ENCODE measurements at places on chromosomes 7 and 10.

GRCh38 chr10:74480778-74481177 lies 329.8 kb downstream of the ADK start:
- no peak for DNase-seq

GRCh38 chr7:69739931-69740431 lies 141.7 kb downstream of the AUTS2 start:
- DNase-seq: peak; percentile 63

- DNase-seq: no peak
Observed at GRCh38 chr7:13179775-13180523, 492.5 kb downstream of the ARL4A start.

DNA sequence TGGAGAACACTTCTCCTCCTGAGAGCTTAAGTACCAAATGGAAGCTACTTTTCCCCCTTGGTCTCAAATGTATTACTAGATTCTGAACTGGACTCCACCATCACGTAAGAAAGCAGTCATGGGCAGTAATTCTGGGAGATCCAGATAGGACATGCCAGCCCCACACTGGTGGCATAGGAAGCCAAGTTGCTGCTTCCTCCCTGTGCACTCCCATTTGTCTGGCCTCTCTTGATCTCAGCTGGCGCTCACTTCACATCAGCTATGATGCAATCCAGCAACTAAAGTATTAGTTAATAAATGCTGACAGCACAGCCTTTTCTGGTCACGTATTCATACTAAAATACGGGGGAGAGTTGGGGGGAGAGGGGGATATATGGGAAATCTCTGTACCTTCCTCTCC lies 3.4 kb upstream of the IL6 start:
- no peak for DNase-seq

GRCh38 chr10:116169782-116170445 lies 103.1 kb downstream of the GFRA1 start:
- DNase-seq: peak; percentile 1

DNA sequence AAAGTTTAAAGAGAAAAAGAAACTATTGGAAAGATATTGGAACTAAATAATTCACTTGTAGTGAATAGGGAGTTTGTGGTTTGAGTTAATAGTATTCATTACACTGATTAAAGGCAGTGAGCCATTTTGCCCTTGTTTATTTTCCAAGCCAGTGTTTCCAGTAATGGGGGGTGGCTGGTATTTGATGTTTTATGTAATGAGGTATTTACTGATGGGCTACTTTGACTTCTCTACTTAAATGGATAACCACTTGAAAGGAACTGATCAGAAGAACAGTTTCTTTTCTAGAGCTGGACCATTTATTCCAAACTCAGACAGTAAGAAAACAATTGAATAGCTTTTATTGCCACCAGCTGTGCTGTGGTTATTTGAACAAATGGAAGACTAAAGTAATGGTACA lies 227.0 kb upstream of the HDAC9 start:
- DNase-seq: no peak

DNA sequence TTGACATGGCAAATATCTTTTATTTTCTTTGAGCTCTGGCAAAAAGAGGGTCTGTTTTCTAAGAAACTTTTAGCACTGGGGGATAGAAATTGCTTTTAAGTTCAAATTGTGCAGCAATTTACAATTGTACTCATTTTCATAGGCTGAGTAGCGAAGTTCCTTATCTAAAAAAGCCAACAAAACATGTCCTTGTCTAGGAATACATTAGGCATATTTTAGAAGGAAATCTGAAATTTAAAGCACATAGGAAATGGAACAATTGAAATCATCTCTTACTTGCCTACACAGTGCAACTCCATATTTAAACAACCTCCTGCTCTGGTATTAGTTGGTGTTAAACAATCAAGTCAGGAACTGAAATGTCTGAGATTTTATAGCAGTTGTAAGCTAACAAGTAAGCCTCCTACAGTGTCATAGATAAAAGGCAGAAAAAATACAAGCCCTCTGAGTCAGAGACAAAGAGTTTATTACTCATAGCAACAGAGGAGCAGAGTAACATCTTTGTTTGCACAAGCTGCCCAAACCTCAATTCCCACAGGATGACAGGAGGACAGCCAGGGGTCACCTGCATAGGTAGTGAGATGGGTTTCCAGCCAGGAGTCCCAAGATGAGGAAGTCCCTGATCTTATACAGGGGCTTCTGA lies 280.2 kb upstream of the HGF start:
- peak; percentile 31 for DNase-seq
